GM10248 (cell line): ENCODE measurements at places on chromosomes 4 and X.
A peak's percentile ranks its signal among the peaks of the same experiment; 100 is the strongest.

- no peak for DNase-seq
These were observed 5.7 kb downstream of the SMIM20 start for GRCh38 chr4:25919676-25920075.

DNA sequence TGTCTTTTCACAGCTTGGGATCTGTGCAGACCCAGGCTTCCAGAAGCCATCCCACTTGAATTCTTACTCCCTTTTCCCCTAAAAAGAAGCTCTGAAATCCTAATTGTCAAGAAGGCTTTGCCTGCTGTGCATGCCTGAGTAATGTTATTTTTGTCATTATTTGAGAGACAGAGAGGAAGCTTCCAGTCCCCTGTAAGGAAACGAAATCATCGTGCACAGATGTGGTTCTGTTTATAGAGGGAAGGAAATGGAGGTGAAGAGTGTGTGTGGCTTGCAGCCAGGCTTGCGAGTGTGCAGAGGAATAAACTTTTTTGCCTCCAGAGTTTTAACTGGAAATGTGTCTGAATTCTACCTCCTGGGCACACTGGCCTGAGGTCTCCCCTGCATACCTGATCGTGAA is 70.2 kb downstream of the TBL1X start:
- DNase-seq, result no peak

DNA sequence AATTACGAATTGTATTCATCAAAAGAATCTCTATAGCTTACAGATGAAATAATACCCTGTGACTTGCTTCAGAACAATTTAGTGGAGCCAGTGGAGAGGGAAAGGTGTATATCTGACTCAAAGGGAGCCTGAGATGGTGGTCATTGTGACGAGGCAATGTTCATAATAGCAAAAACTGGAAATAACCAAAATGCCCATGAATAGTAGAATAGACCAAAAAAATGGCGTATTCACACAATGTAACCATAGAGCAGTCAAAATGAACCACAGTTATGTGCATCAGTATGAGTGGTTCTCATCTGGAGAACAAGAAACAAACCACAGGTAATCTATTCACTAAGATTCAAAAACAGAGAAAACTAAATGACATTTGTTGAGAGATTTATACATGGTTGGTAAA is 125.3 kb upstream of the CLNK start:
- no peak for DNase-seq

- DNase-seq, result peak; percentile 12
These were observed at the start of gene EGFL6 for GRCh38 chrX:13569479-13570260. EGFL6 (plus strand) TSS chrX:13569601; CDS start chrX:13569862, 261 bp downstream.

GRCh38 chrX:15349046-15349445 is 13.7 kb upstream of the PIGA start:
- DNase-seq, result peak; percentile 23

DNA sequence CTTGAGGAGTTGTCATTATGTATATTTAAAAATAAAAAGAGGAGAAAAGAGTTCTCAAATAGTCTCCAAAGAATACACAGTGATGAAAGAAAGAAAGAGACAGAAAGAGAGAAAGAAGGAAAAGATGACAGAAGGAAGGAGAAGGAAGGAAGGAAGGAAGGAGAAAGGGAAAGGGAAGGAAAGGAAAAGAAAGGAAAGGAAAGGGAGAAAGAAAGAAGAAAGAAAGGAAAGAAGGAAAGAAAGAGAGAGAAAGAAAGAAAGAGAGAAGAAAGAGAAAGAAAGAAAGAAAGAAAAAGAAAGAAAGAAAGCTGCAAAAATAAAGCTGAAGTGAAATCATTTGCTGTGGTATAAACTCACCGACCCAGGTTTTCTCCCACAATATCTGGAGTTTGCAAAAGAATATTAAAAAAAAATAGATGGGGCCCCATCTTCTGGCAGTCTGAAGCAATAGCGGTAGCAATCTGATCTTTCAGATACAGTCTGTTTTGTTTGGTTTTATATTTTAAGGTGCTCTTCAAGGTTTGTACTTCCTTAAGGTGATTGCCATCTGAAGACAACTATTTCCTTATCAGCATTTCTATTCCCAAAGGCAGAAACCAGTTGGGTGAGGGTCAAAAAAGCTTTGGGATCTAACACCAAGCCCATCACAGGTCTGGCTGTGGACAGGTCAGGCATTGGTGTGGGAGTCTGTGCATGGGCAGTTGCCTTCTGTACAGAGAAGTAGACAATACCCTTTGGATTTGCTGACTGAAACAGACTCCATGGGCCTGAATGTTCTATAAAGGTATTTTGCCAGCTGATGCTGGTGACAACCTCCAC is 160.4 kb downstream of the CPEB2 start:
- DNase-seq, result peak; percentile 21

DNA sequence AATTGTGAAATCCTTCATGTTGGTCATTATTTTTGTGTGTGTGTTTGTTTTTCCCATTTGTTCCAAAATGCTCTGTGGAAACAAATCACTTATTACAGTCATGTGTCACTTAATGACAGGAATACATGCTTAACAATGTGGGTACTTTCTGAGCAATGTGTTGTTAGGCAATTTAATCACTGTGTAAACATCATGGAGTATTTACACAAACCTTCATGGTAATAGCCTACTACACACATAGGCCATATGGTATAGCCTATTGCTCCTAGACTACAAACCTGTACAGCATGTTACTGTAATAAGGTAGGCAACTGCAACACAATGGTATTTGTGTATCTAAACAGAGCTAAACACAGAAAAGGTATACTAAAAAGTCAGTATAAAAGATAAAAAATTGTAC is 388.9 kb upstream of the PPP1R2C start:
- no peak for DNase-seq

DNA sequence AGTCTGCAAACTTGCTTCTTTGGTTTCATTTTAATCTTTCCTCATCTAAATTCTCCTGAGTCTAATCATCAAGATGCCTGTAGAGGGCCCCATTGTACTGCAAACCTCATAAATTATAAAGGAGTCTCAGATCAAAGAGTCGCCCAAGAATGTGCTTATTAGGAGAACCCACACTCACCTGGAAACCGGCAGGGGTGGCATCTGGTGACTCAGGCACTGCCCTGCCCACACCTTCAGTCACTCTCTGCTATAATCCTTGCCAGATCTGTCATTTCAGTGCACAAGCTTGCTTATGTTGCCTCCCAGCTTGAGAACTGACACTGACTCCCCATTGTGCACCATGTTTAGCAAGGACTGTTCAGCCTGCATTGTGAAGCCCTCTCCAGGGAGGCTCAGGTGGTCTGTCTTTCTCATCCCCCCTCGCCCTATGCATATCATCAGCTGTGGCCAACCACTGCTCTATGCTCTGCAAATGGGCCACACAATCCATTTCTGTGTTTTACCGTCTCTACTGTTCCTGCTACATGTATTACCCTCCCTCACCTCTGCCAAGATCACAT is 12.4 kb downstream of the EPGN start:
- DNase-seq, result peak; percentile 36

DNA sequence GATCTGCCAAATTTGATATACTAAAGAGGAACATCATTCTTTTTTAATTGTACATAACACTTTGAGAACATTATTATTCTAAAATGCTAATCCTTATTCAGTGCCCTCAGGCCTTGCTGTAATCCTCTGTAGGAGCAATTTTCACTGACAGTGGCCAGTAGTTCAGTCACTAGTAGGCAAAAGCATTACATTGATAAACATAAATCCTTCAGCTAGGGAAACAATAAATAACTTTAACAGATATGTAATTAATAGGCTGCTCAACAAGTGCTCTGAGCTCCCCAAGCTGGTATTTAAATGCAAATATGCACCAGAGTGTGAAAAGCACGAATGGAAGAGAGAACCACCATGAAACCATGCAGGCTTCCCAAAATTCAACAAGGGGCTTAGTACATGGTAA is 77.7 kb upstream of the FAM47C start:
- DNase-seq, result no peak

DNA sequence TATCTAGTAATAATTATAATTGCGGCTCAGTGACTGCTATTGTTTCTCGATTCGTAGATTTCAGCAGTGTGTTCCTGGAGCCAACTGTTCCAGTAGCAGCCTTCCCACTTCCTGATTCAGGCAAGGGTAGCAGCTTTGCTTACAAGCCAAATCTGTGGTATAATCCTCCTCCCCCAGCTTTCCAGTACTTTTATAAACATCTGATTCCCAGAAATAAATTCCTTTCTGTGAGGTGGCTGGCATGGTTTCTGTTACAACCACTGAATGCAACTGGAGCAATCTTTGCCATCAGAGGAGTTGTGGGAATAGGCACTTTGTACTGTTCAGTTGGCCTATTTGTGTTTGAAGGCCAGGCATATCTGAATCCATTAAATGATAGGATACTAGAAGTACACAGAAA is 80.0 kb downstream of the GLRA3 start:
- no peak for DNase-seq

DNA sequence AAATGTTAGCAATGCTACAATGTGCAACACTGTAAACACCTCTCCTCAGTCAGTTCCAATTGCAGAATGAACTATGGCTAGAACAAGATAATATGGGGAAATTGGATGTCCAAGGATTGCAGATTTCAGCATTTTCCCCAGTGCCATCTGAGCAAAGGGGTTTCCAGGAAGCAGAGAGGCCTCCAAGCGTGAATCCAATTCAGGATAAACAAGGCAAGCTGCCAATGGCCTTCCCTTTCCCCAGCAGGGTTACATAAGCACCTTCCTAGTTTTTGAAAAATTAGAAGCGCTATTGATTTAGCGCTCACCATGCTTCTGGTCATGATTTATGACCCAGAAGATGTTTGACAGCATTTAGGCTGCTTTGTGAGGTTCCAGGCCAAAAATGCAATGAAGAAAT is 223.0 kb upstream of the GATB start:
- no peak for DNase-seq

DNA sequence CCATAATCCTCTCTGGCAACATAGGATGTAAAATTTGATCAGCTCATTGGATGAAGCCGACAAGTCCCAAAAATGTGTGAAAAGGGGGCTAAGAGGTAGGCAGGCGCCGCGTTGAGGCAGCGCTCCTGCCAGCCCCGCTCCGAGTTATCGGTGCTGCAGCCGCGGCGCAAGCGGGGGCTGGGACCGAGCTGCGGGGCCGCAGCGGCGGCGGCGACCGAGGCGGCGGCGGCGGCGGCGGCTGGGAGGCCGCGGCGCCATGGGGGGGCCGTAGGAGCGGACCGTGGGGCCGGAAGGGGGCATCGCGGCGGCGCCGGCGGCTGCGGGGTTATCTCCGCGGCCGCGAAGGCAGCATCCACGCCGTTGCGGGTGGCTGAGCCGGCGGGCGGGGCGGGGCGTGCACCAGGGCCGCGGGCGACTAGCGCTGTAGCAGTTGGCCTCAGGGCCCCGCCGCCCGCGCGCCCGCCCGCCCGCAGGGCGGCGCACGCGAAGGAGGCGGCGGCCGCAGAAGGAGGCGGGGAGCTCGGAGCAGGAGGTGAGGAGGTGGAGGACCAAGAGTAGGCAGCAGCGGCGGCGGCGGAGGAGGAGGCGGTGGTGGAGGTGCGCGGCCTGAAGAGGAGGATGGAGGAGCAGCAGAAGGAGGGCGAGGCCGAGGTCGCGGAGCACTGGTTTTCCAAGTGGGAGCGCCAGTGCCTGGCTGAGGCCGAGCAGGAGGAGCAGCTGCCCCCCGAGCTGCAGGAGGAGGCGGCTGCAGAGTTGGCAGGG is 126.0 kb upstream of the CXorf66 start:
- peak; percentile 14 for DNase-seq

DNA sequence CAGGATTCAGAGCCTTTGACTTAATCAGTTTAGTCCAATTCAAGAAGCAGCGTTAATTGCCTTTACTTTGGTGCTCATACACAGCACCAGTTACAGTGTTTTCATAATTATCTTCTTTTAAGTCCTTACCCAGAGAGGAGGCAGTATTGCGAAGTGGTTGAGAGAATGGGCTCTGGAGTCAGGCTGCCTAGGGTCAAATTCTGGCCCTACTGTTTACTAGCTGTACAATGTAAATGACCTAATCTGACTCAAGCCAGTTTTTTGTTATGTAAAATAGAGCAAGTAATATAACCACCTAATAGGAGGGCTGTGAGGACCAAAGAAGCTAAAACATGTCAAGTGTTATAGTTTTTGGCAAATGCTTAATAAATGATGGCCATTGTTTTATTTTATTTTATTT is 27.6 kb downstream of the WDR44 start:
- DNase-seq, result no peak

DNA sequence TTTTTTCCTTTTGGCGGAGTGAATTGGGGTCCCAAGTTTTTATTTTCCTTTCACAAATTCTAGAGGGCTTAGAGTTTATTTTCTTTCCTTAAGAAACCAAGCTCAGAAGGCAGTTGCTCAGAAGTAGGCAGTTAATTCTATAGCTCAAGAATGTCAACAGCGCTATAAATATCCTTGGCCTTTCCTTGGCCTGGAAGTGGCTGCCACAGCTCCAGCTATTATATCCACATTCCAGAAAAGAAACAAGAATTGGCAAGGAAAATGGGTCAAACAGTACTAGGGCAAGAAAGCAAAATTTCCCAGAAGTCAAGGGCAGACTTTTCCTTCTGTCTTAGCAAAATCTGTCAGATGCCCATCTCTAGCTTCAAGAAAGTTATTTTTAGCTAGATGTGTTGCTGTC is 31.0 kb downstream of the SLC10A6 start:
- DNase-seq, result no peak

DNA sequence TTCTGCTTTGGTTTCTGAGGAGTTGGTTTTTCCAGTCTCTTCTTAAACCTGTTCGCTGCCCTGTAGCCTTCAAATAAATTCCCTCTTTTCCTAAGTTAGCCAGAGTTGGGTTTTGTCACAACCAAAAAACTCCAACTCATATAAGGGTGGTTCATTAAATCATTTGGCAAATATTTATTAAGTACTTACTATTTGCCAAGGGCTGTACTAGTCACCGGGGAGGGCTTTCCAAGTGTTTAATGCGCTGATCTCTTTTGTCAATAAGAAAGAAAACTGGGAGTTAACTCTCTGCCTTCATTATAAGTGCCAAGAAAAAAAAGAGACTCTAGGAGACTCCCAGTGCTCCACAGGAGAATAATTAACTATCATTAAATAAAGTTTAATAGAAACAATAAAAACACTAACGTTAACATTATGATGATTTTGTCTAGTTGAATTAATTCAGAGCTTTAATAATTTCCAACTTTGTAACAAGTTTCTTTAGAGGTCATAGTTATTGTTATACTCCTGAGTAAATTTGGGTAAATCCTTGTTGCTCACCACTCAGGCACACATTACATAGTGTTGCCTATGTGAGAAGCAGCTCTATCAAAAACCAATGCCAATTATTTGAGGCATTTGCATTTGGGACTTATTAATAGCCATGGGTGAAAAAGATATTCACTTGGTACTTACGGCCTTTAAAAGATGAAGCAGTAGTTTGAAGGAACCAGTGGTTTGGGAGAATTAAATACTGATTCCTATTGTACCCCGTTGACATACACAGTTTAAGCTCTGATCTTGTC is 122.5 kb upstream of the TEX13D start:
- DNase-seq, result no peak
